ENCODE measurements at places on chromosomes 12 and 14.

DNA sequence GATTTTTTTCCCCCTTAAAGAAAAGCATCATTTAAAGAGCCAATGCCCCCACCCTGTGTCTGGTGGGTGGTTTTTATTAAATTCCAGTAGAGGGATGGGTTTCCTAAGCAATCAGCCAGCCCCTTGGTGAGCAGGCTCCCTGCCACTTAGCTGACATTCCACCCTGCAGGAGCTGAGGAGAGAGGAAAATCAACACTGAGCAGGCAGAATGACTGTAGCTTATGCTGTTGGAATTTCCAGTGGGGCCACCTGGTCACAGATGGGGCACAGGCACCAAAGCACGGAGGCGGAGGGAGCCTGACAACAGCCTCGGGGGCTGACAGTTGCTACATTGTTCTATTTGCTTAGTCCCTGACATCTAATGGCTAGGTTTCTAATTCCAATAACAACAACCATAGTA is 127.7 kb downstream of the TMEM30B start:
- no peak for DNase-seq

GRCh38 chr14:59919570-59920377 is at the start of gene LRRC9:
Gene LRRC9, plus strand, starts transcription at chr14:59920144.
- DNase-seq, result peak; percentile 55

DNA sequence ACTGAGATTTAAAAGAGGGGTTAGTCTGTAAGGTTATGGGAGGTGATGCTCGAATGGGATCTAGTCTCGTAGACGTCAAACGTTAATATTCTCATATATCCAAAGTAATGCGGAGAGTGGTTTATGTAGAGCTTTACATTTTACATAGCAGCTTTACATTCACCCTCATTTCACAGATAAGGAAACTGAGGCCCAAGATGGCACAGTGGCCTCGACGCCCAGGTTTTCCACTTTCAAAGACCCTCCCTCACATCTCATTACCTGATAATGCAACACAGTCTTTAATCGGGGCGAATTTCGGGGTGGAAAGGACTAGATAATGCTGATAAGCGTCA is 450 bp upstream of the TDG start:
- DNase-seq, result no peak

GRCh38 chr14:64704743-64705380 is 638 bp downstream of the PLEKHG3 start:
- no peak for DNase-seq
